ENCODE measurements at places on chromosomes 6 and 20.

- no peak for DNase-seq
Measured at GRCh38 chr6:144314003-144314485, 28.9 kb downstream of the UTRN start.

- no peak for DNase-seq
Measured at GRCh38 chr20:32971703-32972161, 32.5 kb downstream of the SUN5 start.

- no peak for DNase-seq
Measured at GRCh38 chr20:13494019-13494418, 144.7 kb downstream of the TASP1 start.

DNA sequence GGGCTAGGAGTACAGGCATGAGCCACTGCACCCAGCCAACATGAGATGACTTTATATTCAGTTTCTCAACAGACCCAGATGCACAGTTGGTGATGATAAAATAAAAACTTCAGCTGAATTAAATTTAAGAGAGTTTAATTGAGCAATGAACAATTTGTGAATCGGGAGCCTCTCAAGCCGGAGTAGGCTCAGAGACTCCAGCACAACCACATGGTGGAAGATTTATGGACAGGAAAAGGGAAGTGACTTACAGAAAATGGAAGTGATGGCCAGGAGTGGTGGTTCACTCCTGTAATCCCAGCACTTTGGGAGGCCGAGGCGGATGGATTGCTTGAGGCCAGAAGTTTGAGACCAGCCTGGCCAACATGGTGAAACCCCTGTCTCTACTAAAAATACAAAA, 10.4 kb upstream of the BCAS4 start:
- DNase-seq = no peak

DNA sequence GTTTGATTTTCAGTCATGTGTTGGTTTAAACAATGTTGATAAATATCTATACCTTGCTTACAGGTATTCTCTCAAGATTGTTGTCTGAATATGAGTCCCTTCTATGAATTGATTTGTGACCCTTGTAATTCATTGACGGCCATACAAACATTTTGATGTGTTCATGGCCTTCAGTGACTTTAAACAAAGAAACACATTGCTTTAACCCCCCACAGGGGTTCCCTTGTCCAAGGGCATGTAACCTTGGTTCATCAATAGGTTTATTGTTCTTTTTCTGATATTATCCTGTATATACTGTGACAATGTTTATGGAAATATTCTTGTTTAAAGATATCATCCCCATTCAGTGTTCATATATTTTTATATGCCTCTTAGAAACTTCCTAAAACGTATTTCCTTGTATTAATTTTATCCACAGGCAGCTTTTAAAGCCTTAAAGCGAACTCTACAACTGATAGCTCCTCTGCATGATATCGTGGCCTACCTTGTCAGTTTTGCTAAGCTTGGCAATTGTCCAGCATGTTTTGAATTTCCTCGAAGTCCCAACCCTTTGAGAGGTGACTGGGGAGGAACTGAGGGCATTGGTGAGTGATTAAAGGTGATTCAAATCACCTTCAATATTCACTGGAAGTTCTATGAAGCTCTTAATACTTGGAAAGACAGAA, 87.0 kb downstream of the CD164 start:
- peak; percentile 60 for DNase-seq

- DNase-seq = no peak
Measured at GRCh38 chr20:43564993-43565757, 6.3 kb downstream of the SGK2 start.

- DNase-seq = no peak
Measured at GRCh38 chr6:28235912-28236452, 10.9 kb downstream of the ZSCAN9 start.

- no peak for DNase-seq
Measured at GRCh38 chr6:117676577-117677218, 1.4 kb downstream of the NUS1 start.

DNA sequence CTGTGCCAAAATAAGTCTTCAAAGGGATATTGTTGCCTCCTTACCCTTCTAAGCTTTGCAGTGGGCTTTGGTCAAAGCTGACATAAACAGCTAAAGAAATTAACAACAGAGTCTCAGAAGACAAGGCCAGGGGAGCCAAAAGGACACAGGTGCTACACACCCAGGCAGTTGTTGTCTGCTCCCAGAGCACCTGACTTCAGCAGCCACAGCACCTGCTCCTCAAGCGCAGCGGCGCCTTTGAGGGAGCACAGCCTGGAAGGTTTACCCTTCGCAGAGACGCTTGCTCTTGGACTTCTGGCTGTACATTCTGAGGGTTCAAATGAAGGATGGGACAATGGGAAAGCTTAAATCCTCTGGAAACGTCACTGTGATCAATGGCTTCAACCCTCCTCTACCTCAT, 16.6 kb downstream of the B4GALT5 start:
- DNase-seq = peak; percentile 15

DNA sequence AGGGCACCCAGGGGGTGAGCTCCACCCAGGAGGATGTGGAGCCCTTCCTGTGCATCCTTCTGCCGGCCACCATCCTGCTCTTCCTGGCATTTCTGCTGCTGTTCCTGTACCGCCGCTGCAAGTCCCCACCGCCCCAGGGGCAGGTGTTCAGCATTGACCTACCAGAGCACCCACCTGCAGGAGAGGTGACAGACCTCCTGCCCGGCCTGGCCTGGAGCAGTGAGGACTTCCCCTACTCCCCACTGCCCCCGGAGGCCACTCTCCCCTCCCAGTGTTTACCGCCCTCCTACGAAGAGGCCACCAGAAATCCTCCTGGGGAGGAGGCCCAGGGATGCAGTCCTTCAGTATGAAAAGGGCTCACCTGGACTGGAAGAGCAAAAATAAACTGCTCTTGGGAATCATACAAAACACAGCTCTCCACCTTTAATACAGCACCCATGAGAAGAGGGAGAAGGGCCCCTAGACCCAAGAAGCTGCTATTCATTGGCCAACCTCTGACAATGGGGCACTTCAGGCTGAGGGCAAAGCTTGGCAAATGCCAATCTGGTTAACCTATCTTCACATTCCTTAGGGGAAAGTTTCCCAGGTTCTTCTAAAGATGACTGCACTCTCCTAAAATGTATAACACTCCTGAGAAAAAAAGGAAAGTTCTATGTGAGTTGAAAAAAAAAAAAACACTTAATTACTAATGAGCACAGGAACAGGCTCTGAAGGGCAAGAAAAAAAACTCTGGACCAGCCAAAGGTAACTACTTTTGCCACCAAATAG, 5.0 kb downstream of the SMIM28 start:
- no peak for DNase-seq

GRCh38 chr20:46199198-46199597, 81.1 kb downstream of the CD40 start:
- DNase-seq = no peak

DNA sequence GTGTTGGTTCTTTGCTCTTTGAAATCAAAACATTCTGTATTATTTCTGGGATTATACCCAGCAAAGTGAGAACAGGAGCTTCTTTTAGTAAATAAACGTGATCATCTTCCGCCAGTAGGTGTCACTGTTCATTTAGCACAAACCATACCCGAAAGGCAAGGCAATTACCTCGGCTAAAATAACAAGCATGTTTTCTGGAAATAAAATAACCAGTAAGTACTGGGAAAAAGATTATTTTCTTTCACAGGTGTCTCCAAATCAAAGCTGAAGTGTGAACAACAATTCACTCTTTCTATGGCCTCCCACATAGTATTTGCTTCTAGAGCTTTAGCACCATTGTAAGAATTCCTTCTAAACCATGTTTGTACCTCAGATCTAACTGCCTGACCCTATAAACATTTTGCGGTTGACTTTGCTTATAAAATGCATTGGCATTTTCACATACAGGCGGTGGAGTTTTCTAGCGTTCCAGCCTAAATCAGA, 144.6 kb upstream of the AGPAT4 start:
- peak; percentile 51 for DNase-seq

- DNase-seq = no peak
Measured at GRCh38 chr6:26412228-26412627, 10.2 kb downstream of the BTN3A1 start.

GRCh38 chr6:93391965-93392364, 27.4 kb downstream of the EPHA7 start:
- no peak for DNase-seq

- DNase-seq = no peak
Measured at GRCh38 chr6:162443101-162443500, 284.5 kb downstream of the PRKN start.

GRCh38 chr20:41387444-41387851, 20.8 kb upstream of the EMILIN3 start:
- no peak for DNase-seq

DNA sequence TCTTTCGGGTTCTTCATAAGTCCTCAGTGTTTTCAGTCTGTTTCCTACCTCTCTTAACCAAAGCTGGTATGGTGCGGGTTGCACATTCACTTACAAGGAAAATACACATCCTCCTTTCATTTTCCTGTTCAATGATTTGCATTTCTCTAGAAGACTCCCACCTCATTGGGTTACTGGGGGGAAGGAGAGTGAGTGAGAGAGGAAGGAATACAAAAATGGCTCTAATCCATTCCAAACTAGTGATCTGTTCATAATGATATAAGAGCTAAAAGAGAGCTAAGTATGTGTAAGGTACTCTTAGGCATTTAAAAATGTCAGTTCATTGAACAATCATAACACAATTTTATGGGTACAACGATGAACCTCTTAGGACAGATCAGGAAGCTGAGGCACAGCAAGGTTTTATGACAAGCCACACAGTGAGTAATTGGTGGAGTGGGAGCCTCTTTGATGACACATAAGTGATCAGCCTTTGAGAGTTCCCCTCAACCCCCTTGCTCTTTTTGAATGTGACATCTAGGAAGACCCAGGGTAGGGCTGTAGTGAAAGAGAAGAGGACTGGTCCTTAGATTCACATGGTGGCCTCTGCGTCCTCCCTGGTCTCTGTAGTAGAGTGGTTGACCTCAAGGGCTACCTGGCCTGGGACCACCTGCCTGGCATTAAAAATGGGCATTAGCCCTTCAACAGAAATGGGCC, 328.4 kb upstream of the SOX4 start:
- no peak for DNase-seq

DNA sequence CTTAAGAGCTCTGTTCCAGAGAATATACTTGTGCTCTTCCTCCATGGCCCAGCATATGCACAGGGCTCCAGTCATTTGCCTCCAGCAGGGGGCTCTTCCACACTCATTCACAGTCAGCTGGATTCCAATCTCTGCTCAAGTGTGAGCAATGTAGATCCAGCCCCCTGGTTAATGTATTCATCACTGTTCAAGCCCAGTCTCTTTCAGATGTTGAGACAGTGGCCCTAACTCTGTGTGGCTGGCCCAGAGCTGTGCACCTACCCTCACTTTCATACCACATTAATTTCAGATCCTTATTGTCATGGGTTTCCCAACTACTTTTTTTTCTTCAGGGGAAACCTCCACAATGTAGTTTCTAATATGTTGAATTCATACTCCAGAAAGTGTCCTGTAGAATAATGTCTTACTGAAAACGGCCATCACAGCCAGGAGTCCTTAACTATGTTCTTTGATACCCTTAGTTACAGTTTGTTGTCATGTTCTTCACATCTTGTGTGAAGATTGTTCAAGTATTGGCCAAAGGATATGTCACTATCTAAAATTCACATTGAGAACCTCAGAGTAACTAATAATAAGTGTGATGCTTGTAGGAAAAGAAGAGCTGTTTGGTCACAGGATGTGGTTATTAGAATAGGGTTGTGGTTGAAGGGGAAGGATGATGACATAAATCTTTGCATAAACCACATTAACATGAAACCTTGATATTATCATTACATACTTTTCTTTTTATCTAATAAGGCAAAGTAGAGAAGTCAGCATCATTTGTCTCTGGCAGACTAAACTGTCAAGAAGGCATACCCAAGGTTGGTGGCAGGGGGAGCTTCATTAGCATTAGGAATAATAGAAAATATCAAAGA, 14.4 kb upstream of the HLA-DQA1 start:
- no peak for DNase-seq

GRCh38 chr6:135451617-135452190, 45.8 kb downstream of the AHI1 start:
- peak; percentile 38 for DNase-seq

DNA sequence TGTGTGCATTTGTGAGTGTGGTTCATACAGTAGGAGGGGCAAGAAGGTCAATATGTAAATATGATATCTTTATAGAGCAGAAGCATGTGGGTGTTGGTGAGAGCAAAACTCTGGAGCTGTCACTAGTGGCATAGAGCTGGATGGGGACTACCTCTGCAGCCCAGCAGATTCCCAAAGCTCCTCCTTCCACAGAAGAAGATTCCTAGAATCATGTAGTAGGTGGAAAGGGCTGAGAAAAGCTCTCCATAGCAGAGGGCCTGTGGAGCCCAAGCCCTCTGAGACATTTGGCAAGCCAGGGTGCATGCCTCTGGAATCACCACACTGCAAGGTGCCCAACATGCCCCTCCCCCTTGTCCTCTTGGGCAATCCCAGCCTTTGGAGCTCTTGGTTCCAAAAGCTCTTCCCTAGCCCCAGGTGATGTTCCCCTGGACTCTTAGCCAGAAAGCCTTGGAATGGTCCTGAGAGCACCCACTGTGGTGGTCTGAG, 233.2 kb downstream of the LRFN2 start:
- no peak for DNase-seq

GRCh38 chr6:119895626-119896025, 546.1 kb upstream of the MAN1A1 start:
- no peak for DNase-seq

DNA sequence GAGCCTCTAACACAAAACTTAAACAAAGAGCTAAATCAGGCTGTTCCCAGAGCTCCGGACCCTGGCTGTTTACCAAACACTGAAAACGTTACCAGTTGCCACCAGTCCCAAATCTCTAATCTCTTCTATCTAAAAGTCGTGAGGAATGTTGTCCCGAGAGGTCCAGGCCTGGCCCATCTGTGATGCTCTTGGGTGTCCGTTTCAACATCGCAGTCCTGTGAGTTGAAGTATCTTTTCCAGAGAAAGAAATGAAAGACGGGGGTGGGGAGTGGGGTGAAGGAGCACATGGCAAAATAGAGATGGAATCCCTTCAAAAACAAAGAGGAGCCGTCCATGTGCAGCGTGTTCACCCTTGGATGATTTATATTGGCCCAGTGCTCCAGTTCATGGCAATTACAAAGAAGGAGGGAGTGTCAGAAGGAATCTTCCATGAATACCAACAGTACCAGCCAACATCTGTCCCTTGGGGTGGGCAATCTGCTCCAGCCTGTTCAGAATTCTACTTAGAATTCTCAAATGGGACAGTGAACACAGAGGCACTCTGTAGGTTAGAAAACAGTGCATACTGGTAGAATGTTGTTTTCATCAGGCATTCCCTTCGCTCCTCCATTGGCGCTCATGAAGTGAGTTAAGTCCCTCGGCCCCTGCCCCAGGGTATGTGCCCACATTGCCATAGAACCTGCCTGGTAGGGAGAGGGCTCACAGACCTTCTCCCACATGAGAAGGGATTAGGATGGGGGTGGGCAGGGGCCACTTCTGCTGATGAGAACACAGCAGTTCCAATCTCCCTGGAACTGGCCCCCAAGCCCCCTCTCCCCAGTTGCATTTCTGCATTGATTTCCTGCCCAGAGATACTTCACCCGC, 112.1 kb downstream of the LY86 start:
- DNase-seq = no peak

DNA sequence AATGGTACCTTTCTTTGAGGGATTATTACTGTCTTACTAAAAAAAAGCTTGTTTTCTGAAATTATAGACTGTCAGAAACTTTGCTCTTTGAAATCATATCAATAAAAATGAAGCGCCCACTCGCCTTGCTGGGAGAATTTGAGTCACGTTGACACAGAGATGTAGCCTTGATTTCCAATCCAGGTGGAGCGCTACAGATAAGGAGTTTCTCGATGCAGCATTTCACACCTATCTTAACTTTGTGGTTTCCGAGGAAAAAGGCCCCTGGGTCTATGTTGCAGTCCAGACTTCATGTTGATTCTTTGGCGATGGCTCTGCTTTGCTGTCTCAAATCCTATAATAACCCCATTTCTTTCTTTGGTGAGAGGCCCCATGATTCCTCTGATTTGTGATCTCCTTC, 158.1 kb upstream of the ARG1 start:
- DNase-seq = no peak
